Endothelial cell (in vitro differentiated cells): ENCODE measurements at places on chromosomes 2 and 18.
A peak's percentile ranks its signal among the peaks of the same experiment; 100 is the strongest.

DNA sequence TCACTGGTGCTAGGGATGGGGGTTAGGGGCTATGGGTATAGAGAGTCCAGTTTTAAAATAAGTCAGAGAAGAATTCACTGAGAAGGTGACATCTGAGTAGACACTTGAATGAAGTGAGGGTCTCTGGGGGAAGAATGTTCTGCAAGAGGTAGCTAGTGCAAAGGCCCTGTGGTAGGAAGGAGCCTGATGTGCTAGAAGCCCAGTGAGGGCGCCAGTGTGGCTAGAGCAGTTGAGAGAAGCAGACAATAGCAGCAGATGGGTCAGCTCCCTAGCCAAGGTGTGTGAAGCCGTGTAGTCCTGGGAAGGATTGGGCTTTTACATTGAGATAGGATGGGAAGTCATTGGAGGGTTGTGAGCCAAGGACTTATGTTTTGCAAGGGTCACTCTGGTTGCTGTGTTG lies 105.8 kb upstream of the PELI1 start:
- DNase-seq = no peak

- DNase-seq = no peak
Observed at GRCh38 chr18:76927223-76927725, 104.9 kb downstream of the ZNF236 start.

GRCh38 chr2:208346756-208347155 lies 59.8 kb upstream of the PTH2R start:
- no peak for DNase-seq

DNA sequence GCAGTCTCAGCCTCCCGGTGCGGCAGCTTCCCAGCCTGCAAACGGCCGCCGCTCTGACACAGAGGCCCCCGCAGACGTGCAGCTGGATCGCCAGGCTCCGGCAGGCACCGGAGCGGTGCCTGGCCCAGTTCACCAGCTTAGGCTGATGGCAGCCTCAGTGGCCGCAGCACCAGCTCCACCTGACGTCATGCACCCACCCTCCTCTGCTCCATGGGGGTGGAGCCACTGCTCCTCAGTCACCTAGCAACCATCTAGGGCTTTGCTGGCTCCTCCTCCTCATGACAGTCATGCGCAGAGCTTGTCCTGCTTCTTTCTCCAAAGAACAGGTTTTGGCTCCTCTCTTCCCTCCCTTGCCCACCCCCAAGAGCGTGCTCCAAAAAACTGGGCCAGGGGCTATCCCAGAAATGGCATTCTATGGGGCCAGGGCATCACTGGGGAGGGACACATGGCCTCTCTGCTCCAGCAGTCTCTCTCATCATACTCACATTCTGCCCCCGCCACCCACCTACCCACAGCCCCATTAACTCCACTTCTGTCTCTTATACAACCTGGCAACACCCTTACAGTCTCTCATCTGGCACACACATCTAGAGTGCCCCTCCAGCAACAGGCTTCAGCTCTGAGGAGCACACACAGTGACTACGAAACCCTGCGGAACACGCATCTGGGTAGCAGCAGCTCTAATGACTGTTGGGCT lies 5.5 kb downstream of the DCTN1 start:
- DNase-seq = peak; percentile 62

- DNase-seq = no peak
Observed at GRCh38 chr2:66109419-66109818, 325.5 kb upstream of the MEIS1 start.

- peak; percentile 42 for DNase-seq
Observed at GRCh38 chr18:3012136-3013023, 564 bp downstream of the LPIN2 start.

- no peak for DNase-seq
Observed at GRCh38 chr2:62550461-62550860, 44.5 kb upstream of the TMEM17 start.

DNA sequence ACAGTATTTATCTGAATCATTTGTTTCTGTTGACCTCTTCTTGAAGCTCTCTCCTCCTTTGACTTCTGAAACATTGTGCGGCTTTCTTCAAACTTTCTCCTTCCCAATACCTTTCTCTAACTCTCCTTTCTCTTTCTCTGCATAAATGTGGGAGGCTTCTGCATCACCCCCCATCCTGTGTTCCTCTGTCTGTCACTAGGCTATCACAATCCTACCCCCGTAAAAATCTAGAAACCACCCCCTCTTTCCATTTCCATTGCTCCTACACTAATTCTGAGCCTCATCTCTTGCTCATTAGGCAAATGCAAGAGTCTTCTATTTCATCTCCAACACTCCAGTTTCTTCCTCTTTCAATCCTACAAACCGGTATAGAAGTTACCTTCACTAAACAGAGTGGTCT lies 32.2 kb upstream of the ZNF385B start:
- no peak for DNase-seq

DNA sequence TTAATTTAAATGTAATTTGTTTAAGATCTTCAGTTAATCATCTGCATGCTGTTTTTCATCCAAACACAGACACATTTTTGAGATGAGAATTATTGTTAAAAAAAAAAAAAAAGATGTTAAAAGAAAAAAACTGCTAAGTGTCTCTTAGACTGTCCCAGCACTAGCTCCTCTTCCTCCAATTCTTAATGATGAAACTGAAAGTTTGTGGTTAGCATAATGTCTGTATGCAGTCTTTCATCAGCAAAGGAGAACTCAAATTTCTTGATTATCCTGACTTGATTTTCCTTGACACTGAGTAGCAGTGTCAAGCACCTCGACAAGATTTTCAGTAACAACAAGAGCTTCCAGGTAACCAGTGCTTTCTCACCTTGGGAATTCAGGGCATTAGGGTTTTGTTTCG lies 274.4 kb downstream of the LRRTM1 start:
- no peak for DNase-seq

- DNase-seq = no peak
Observed at GRCh38 chr2:102387763-102388546, 32.4 kb downstream of the IL18R1 start.

GRCh38 chr2:240576436-240577205 lies 8.3 kb downstream of the RNPEPL1 start:
- DNase-seq = no peak

DNA sequence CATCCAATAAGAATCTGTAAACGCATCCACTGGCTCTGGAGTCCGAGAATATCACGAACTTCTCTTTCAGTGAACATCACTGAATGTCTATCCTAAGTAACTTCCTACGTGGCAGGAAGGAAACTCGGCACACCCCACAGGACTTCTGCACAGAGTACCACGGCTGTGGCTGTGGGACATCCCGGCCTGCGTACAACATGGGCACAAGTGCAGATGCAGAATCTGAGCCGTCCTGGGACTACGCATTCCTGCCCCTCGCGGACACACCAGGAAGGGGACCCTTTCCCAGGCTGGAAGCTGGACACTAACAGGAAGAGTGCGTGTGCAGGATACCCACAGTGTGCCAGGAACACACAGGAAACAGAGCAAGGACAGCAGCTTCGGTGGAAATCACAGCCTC lies 60.6 kb downstream of the ZNF516 start:
- no peak for DNase-seq

GRCh38 chr2:24971286-24971535 lies 544 bp downstream of the DNAJC27 start:
- DNase-seq = peak; percentile 15

DNA sequence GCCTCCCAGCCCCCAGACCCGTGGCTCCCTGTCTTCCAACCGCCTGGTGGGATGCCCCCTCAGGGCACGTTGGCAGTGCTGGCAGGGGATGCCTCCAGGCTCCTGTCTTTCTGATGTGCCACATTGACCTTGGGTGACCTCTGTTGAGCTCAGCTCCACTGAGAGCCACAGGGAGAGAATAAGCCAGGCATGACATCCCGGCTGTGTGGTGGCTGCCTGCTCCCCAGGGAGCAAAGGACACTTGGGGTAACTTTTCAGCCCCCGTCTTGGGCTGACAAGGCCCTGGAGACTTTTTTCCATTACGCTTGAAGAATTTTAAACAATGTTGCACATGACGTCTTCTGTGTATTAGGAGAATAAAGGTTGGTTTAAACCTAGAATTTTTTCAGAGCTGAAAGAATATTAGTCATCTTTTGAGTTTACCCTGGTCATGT lies 246.0 kb downstream of the TSN start:
- DNase-seq = no peak

GRCh38 chr2:10426726-10427617 lies 21.2 kb downstream of the ODC1 start:
- DNase-seq = no peak

- no peak for DNase-seq
Observed at GRCh38 chr2:25585189-25585588, 88.2 kb downstream of the DTNB start.

- DNase-seq = no peak
Observed at GRCh38 chr18:56389190-56389589, 249.2 kb downstream of the TXNL1 start.

DNA sequence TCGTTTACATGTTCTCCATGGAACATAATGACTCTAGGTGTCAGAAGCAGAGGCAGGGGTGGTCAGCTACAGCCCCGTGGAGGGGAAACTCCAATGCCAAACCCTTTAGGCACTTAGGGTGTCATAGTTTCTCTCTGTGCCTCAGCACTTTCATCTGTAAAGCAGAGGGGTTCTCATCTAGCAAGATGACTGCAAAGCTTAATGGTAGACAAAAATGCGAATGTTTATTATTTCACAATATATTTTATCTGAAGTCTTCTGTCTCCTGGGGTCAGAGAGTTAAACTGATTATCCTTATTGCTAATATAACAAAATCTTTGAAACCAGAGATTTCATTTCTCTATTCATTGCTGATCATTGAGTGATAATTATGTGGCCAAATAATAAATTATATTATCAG lies 522.5 kb downstream of the TSN start:
- DNase-seq = no peak
